ENCODE measurements at places on chromosomes 7 and 10.

DNA sequence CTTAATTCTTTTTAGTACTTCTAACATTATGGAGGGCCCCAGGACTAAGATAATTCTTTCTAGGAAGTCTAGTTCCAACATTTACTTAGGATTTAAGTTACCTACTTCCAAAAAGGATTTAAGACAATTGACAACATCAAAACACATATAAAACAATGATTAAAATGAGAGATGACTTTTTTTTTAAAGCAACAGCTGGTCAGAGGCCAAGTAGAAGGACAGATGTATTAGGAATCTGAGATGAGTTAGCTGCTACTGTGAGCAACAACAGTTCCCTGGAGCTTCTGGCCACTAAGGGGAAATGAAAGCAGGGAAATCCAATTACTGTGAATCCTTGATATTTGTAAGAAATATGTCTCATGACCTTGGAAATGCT lies 222.3 kb downstream of the PHTF2 start:
- no peak for DNase-seq

DNA sequence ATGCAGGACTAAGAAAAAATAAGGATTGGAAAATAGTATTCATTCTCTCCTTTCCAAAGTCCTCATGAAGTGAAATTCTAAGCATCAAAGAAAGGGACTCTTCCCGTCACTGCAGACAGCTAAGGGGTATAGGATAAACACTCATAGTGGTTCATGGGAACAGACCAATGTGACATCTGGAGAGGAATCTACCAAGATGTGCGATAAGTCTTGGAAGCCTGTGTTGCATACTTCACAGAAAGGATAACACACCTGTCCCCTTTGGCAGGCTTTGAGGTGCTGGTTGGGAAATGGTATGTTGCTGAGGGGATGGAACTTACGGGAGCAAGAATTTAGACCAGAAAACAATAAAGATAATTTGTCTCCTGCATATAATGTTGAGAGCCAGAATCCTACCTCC lies 248.1 kb downstream of the ARHGAP21 start:
- DNase-seq = no peak

DNA sequence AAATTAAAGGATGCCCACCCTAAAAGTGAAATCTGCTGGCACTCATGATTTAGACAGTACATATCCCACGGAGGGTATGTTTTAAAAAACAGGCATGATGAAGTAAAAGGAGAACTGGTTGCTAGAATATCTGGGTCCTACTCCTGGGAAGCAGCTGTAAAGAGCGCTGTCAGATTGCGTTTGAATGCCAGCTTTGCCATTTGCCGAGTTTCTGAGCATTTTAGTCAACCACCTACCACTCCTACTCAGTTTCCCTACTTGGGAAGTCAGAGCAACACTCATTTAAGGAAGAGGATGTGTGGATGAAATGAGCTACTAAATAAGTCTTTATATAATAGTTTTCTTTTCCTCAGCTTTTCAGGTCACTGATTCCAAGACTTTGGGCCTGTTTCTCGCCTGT lies 1.1 kb upstream of the UMAD1 start:
- DNase-seq = no peak

DNA sequence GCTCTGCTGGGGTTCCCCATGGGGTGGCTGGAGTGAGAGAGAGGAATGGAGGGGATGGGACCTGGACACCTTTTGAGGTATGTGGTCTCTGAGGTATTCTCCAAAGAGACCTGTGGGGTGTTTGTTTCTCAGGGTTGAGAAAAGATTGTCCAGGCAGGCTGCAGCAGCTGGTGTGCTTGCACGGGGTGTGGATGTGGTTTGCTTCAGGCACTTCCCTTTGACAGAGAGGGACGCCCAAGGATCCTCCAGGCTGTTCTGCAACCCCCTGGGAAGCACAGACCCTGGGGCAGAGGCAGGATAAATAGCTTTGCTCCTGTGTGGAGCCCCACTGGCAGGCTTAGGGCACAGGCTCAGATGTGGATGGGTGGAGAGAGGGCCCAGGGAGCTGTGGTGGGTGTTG lies 115.1 kb upstream of the AGK start:
- DNase-seq = no peak

- no peak for DNase-seq
Measured at GRCh38 chr10:79333513-79333912, 13.8 kb upstream of the PPIF start.

DNA sequence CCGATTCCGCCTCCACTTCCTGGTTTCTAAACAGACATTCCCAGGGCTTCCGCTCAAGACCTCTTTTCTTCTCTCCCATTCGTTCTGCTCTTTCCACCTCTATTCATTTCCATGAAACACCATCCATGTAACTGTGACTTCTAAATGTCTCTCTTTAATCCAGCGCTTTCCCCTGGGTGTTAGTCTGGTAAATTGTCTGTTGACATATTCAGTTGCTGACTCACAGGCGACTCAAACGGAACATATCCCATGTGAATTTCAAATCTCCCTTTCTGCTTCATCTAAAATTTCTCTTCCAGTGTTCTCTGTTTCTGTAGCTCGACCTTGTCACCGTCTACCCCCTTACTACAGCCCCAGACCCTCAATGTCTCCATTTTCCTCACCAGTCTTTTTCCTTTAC lies 119.1 kb downstream of the PFKFB3 start:
- DNase-seq = no peak

GRCh38 chr7:46972205-46972604 lies 609.7 kb downstream of the TNS3 start:
- DNase-seq = no peak

All from stimulated activated CD4-positive, alpha-beta T cell treated with anti-CD3 and anti-CD28 coated beads, Interleukin-2, amount 100 ng/mL, for 4 hours (primary cell).